ENCODE measurements at places on chromosomes 2 and 18.

GRCh38 chr2:23589220-23589647, 204.3 kb downstream of the KLHL29 start:
- H3K27me3 ChIP-seq = no peaks in the 10 kb centered on the region
- no peak overlapping the region for H3K27ac ChIP-seq
- no peak overlapping the region for H3K4me3 ChIP-seq
- no peak for DNase-seq
- no peaks in the 10 kb centered on the region for H3K4me1 ChIP-seq

DNA sequence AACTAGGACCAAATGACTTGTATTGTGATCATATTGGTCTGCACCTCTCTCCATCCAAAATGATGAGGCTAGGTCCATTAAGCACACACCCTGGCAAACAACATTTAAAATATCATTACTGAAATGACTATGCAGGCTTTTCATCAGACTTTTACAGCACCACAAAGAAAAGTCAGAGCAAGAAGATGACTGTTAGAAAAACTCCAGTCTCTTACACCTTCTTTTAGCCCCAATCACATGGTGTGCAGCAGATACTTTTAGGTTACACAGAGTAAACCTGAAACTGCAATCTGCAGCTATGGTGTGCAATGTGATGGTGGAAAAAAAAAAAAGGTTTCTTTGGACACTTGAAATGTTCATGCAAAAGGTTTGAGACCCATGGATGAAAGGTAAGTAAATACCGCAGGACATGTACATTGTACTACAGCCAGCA, 5.4 kb upstream of the POLI start:
- H3K27me3 ChIP-seq = no peaks in the 10 kb centered on the region
- H3K4me1 ChIP-seq = peaks cover 6% of the 10 kb centered on the region
- no peak for DNase-seq
- no peaks in the 10 kb centered on the region for H3K36me3 ChIP-seq

GRCh38 chr18:24052053-24052452, 37.5 kb downstream of the TTC39C start:
- no peak overlapping the region for H3K4me3 ChIP-seq
- H3K36me3 ChIP-seq = no peaks in the 10 kb centered on the region
- DNase-seq = no peak
- no peaks in the 10 kb centered on the region for H3K27me3 ChIP-seq

DNA sequence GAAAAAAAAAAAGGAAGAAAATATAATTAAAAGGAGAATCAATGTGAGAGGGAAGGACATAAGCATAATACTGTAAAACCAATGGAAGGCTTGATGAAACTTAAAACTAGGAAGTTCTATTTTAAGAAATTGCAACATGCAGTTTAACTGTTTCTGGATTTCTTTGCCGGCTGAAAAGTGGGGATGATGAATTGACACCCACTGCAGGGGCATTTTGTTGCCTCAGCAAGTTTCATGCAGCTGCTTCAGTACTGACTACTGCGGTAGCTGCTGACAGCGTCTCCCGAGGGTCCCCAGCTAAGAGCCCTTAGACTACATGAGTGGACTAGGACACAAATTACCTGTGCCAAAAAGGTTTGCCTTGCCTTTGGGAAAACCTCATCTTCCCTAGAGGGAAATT, 69.2 kb downstream of the B3GNT2 start:
- H3K36me3 ChIP-seq = peaks cover 3% of the 10 kb centered on the region
- no peak for DNase-seq
- no peaks in the 10 kb centered on the region for H3K4me1 ChIP-seq
- H3K27ac ChIP-seq = no peak overlapping the region
- no peak overlapping the region for H3K4me3 ChIP-seq

- H3K27me3 ChIP-seq = no peaks in the 10 kb centered on the region
- no peak for DNase-seq
- H3K27ac ChIP-seq = no peak overlapping the region
- H3K4me3 ChIP-seq = no peak overlapping the region
These were observed 65.6 kb downstream of the STK39 start for GRCh38 chr2:168181825-168182224.

GRCh38 chr2:64939332-64939917, 49.8 kb upstream of the SLC1A4 start:
- peak overlapping the region; percentile 58 for H3K4me3 ChIP-seq
- H3K4me1 ChIP-seq = peaks cover 34% of the 10 kb centered on the region

GRCh38 chr2:85307527-85307897, 20.3 kb downstream of the TGOLN2 start:
- no peak overlapping the region for H3K27ac ChIP-seq
- H3K4me3 ChIP-seq = peak overlapping the region; percentile 64
- H3K27me3 ChIP-seq = peaks cover 6% of the 10 kb centered on the region
- DNase-seq = no peak
- H3K36me3 ChIP-seq = no peaks in the 10 kb centered on the region

DNA sequence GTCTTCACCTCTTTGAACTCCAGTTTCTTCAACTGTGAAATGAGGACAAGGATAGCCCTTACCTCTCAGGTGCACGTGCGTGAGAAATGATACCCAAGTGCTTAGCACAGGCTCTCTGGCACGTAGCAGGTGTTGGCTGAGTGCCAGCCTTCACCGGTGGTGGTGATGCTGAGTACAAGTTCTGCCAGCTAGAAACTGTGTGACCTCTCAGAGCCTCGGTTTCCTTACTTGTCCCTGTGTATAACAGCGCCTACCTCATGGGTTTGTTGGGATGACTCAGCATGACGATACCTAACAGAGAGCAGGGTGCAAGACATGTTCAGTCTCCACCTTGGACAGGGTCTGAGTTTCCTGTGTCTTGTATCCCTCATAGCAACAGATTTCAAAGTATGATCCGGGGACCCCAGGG, 205.1 kb downstream of the TNS1 start:
- H3K27me3 ChIP-seq = no peaks in the 10 kb centered on the region

- H3K4me1 ChIP-seq = no peaks in the 10 kb centered on the region
- H3K27ac ChIP-seq = no peak overlapping the region
- no peak for DNase-seq
- H3K27me3 ChIP-seq = peaks cover 5% of the 10 kb centered on the region
- no peaks in the 10 kb centered on the region for H3K36me3 ChIP-seq
These were observed 107.1 kb downstream of the NDUFA10 start for GRCh38 chr2:239917957-239918481.

Measured in immature natural killer cell (primary cell).